IPS DF 6.9 (cell line): ENCODE measurements at places on chromosomes 4 and X.
A peak's percentile ranks its signal among the peaks of the same experiment; 100 is the strongest.

- no peaks in the 10 kb centered on the region for H3K36me3 ChIP-seq
- DNase-seq, result no peak
- H3K27ac ChIP-seq, result no peak overlapping the region
- H3K27me3 ChIP-seq, result no peaks in the 10 kb centered on the region
- H3K4me1 ChIP-seq, result no peaks in the 10 kb centered on the region
- no peak overlapping the region for H3K4me3 ChIP-seq
These were observed 355.9 kb downstream of the BCOR start for GRCh38 chrX:39741904-39742303.

- no peak within 1 kb of the TSS for H3K27ac ChIP-seq
- H3K4me3 ChIP-seq, result peak within 1 kb of the TSS; percentile 61; the same call in 1 of the 2 replicates
- no peaks in the 10 kb centered on the region for H3K36me3 ChIP-seq
- no peak for DNase-seq
- H3K4me1 ChIP-seq, result no peaks in the 10 kb centered on the region
These were observed at the start of gene DCAF12L2 for GRCh38 chrX:126165721-126166461. DCAF12L2 (minus strand) TSS chrX:126166289; CDS start chrX:126165924, 365 bp downstream.

DNA sequence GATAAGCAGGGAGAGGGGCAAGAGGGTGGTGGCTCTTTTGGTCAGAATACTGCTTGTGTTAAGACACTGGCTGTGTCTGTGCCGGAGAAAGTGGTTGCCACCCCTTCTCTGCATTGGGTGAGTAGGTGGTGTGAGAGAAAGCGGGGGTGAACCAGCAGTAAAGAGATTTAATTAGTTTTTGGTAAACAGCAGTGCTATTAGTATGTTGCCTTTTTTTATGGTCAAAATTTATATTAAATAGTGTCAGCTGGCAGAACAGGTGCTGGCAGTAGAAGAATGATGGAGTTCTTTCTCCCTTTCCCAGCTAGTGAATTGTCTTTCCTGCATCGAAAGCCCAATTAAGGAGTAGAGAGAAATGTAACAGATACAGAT, 181.6 kb downstream of the LARP7 start:
- no peak overlapping the region for H3K27ac ChIP-seq

DNA sequence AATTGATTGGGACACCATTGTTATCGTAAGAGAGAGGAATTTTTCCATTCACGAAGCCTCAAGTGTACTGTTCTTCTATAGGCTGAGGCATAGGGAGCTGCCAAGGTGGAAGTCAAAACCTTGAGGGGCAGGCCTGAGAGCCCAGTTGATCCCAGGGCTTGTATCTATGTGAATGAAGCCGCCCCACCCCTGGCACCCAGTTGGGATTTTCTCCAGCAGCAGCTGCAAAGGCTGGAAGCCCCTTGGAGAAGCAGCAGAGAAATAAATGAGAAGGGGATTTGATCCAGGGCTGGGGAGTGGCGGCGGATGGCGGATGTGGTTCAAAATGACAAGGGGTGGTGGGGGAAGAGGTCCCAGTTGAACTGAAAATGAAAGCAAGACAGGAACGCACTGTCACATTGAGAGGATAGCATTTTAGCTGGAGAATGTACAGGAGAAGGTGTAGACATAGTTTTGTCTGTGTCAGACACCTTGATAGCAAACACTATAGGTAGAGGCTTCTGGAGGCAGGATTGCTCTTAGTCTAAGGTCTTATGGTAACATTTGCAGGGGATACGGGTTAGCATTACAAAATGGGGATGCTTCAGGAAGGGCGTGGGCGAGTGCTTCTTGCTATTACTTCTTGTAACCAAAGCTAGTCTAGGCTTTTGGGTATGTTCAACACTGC, 32.6 kb downstream of the DOCK11 start:
- no peak for DNase-seq
- no peaks in the 10 kb centered on the region for H3K4me1 ChIP-seq
- no peak overlapping the region for H3K4me3 ChIP-seq

DNA sequence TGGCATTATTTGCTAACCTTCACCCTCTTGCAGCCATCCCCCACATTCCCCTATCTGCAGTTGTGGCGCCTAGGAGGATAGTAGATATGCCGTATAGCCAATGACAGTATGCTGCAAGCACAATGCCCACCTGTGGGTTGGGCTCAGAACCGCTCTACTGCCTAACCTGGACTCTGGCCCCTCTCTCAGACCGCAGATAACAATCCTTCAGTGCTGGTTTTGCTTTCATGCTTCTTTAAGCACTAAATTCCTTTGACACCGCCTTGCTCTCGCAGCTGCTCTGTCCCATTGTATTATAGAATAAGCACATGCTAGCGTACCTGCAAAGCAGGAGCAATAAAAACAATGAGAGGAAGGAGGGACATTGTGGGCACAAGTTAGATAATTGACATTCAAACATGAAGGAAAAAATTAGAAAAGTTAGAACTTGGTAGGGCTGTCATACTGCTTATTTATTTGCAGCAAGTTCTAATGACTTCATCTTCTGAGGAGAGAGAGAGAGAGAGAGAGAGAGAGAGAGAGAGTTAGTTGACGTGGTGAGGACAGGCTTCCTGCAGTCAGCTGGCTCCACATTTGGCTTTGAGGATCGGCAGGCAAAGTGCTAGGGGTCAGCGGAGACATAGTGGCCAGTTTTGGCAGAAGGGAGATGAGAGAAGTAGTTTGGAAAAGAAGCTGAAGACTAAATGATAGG, 55.8 kb downstream of the WWC2 start:
- peaks cover 5% of the 10 kb centered on the region; the same call in 1 of the 2 replicates for H3K4me1 ChIP-seq
- H3K36me3 ChIP-seq, result no peaks in the 10 kb centered on the region
- H3K27ac ChIP-seq, result no peak overlapping the region
- DNase-seq, result no peak
- no peak overlapping the region for H3K4me3 ChIP-seq
- H3K27me3 ChIP-seq, result no peaks in the 10 kb centered on the region

- H3K27ac ChIP-seq, result no peak overlapping the region
- H3K27me3 ChIP-seq, result no peaks in the 10 kb centered on the region
- no peak for DNase-seq
- no peaks in the 10 kb centered on the region for H3K36me3 ChIP-seq
- H3K4me1 ChIP-seq, result peaks cover 2% of the 10 kb centered on the region; the same call in 1 of the 2 replicates
These were observed 70.0 kb upstream of the MSX1 start for GRCh38 chr4:4789462-4789861.

DNA sequence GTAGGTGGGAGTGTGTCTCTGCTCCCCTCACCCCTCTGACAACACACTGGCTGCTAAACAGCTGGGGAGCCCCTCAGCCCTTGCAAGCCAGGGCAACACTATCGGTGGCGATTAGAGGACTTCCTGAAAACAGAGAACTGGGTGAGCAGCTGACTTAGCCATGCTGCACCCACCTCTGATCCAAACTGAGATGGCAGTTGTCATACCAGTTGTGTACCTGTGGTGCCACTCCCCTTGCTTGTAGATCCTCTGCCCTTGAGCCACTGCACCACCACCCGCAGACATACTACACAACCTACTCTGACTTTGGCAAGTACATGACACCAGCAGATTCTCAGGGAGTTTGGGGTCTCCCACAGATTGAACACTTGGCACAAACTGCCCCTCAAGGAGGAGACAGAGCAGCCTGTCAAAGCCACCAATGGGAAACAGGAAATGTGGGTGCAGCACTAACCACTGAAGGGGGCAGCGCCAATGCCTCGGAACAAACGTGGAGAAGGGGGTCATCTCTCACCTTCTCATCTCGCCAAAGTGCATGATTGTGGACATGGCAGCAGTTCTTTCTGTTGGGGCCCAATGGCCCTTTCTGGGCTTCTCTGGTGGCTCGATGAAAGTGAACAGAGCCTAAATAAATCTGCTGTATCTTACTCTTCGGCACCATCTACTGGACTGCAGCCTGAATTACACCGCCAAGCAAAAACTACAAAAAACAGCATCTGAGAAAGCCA, 119.8 kb downstream of the NEK1 start:
- H3K36me3 ChIP-seq, result no peaks in the 10 kb centered on the region
- H3K27me3 ChIP-seq, result no peaks in the 10 kb centered on the region
- H3K4me1 ChIP-seq, result no peaks in the 10 kb centered on the region
- DNase-seq, result peak; percentile 27
- H3K4me3 ChIP-seq, result no peak overlapping the region

- H3K36me3 ChIP-seq, result no peaks in the 10 kb centered on the region
- no peak overlapping the region for H3K27ac ChIP-seq
- H3K4me1 ChIP-seq, result no peaks in the 10 kb centered on the region
- H3K27me3 ChIP-seq, result no peaks in the 10 kb centered on the region
- H3K4me3 ChIP-seq, result no peak overlapping the region
These were observed 127.6 kb downstream of the GPC3 start for GRCh38 chrX:133857640-133858269.

- no peaks in the 10 kb centered on the region for H3K36me3 ChIP-seq
- no peak for DNase-seq
- peaks cover 5% of the 10 kb centered on the region; the same call in 1 of the 2 replicates for H3K4me1 ChIP-seq
- H3K27me3 ChIP-seq, result no peaks in the 10 kb centered on the region
These were observed 507.7 kb downstream of the PDHA2 start for GRCh38 chr4:96347582-96347981.

DNA sequence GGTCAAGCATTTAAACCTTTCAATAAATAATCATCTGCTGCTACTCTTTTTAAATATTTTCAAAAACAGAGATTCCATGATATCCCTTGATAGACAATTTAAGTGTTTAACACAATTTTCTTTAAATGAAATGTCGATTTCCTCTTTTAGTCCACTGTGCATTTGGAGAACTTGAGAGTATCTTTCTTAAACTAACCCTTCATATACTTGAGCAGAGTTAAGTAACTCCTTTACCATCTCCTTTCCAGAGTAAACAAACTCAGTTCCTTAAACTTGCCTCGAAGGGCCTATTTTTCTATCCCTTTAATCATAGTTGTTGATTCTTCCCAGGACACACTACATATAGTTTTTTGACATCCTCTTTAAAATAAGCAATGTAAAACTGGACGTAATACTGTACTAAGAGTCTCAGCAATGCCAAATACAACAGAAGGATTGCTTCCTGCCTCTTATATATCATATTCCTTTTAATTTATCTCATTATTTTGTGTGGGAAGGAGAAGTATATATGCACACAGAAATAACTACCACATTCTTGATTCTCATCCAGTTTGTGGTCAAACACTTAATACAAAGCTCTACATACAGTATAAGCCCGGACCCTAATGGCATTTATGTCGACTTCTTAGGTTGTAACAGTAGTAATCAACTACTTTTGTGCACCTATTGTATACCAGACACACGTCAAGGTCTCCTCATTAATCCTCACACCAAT, 22.8 kb downstream of the RAB28 start:
- DNase-seq, result no peak
- no peaks in the 10 kb centered on the region for H3K4me1 ChIP-seq
- H3K27ac ChIP-seq, result no peak overlapping the region
- no peaks in the 10 kb centered on the region for H3K27me3 ChIP-seq

GRCh38 chr4:4425696-4426095, 38.8 kb downstream of the NSG1 start:
- H3K36me3 ChIP-seq, result no peaks in the 10 kb centered on the region
- no peak overlapping the region for H3K27ac ChIP-seq
- DNase-seq, result no peak
- no peak overlapping the region for H3K4me3 ChIP-seq
- no peaks in the 10 kb centered on the region for H3K27me3 ChIP-seq
- H3K4me1 ChIP-seq, result peaks cover 21% of the 10 kb centered on the region

DNA sequence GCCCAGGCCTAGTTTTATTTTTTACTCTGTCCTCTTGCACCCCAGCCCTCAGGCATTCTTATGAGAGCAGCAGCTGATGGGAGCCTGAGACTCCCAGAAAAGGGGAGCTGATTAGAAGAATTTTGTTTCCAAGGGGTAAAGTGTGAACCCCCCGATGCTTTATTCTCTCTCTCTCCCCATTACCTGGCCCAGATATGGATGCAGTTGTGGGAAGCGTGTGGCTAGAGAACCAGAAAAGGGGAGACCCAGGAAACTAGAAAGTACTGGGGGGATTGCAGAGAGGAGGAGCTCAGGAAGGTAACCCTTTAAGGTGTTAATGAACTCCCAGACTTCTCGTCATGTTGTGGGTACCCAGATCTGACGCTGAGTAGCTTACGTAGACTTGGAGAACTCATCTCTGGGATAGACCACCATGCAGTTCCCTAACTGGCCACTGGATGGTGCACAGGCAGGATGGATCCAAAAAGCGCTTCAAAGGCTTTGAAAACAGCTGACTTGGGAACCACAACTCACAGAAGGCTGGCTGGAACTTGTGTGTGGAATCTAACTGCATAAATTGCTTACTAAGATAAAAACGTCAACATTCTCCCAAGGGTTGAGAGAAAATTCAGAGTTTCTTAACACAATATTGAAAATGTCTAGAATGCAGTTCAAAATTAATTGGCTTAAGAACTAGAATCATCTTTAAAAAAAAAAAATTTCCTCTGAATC, 64.7 kb downstream of the TBC1D14 start:
- H3K27me3 ChIP-seq, result no peaks in the 10 kb centered on the region
- H3K4me1 ChIP-seq, result peaks cover 13% of the 10 kb centered on the region; the same call in 1 of the 2 replicates
- DNase-seq, result peak; percentile 85
- no peaks in the 10 kb centered on the region for H3K36me3 ChIP-seq
- no peak overlapping the region for H3K4me3 ChIP-seq
- H3K27ac ChIP-seq, result no peak overlapping the region

DNA sequence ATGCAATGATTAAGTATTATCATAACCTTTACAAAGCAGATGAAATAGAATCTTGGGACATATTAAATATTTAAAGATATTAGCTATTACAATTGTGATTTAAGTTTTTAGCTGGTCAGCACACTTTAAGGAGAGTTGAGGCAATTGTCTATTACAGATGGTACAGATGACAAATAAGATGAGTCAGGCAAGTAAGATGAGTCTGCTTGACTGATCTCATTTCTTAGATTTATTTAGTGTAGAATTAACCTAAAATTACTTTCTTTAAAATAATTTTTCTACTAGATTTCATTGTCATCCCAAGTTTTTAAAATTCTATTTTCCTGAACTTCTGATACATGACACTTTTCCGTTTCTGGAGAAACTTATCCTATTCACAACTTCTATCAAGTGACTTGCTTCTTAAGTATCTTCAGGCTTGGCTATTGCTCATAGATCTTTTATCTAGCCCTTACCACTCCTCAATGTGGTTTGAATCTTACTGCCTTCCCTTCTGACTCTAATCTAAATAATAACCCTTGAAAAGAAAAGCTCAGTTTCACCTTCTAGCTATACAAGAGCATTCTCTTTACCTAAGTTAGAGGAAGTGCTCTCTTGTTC, 32.9 kb downstream of the CXCL1 start:
- H3K4me3 ChIP-seq, result no peak overlapping the region
- H3K27me3 ChIP-seq, result no peaks in the 10 kb centered on the region
- DNase-seq, result no peak
- H3K27ac ChIP-seq, result no peak overlapping the region
- H3K4me1 ChIP-seq, result peaks cover 3% of the 10 kb centered on the region; the same call in 1 of the 2 replicates

DNA sequence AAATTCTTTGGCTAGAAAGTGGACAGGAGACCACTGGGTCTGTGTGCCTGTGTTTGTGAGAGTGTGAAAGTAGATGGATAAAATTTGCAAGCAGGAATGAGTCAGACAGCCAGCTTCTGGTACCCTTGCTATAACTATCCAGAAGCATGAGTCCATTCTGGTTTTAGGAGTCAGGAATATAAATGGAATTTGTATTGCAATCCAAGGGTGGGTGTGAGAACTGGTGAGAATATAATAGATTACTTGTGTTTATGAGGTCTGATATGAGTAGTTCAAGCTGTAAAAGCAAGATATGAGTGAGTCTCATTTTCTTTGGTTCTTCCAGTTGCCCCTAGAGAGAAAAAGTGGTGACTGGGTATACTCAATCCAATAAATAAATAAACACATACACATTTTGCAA, 212.7 kb upstream of the TAPT1 start:
- H3K27me3 ChIP-seq, result no peaks in the 10 kb centered on the region
- no peaks in the 10 kb centered on the region for H3K4me1 ChIP-seq
- H3K36me3 ChIP-seq, result no peaks in the 10 kb centered on the region
- no peak overlapping the region for H3K27ac ChIP-seq
- no peak overlapping the region for H3K4me3 ChIP-seq

GRCh38 chrX:19554786-19555185, 39.5 kb upstream of the MAP3K15 start:
- no peak for DNase-seq
- H3K4me1 ChIP-seq, result no peaks in the 10 kb centered on the region
- H3K4me3 ChIP-seq, result no peak overlapping the region
